ENCODE measurements at places on chromosomes 6 and 20.

- no peak for DNase-seq
These were observed 17.5 kb upstream of the KCNK16 start for GRCh38 chr6:39339868-39340550.

DNA sequence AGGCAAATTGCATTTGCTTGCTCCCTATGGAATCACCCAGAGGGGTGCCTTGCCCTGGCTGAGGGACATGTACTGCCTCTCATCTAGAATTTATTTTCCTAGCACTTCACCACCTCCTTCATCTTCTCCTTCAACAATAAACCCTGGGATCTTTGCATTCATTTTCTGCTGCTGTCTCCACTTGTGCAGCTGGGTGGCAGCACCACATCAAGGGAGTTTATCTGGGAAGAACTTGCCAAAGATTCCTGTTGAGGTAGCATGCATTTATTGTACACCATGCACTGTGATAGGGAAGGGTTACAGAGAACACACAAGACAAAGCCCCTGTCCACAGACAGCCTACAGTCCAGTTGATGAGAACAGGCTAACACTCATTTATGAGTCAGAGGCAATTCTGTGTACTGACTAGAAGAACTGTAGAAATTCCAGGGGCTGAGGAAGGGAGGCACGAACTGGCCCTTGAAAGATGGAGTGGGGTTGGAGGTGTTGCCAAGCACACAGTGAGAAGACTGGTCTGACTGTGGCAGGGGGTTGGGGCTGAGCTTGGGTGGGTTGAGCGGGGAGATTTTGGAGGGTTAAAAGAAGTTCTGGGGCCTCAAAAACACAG, 17.5 kb downstream of the C20orf173 start:
- peak; percentile 15 for DNase-seq

DNA sequence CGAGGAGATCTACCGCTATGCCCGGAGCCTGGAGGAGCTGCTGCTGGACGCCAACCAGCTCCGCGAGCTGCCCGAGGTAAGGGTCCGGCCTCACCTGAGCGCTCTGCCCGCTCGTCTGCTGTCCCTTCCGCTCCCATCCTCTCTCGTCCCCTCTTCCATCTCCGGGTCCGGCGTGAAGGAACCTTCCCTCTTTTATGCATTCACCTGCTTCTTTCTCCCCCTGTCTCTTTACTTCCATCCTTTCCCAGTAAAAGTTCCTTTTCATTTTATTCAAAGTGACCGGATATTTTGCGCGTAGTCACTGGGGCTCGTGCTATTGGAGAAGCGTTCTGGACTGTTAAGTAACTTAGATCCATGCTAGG, 516 bp downstream of the LRRC1 start:
- DNase-seq = no peak

DNA sequence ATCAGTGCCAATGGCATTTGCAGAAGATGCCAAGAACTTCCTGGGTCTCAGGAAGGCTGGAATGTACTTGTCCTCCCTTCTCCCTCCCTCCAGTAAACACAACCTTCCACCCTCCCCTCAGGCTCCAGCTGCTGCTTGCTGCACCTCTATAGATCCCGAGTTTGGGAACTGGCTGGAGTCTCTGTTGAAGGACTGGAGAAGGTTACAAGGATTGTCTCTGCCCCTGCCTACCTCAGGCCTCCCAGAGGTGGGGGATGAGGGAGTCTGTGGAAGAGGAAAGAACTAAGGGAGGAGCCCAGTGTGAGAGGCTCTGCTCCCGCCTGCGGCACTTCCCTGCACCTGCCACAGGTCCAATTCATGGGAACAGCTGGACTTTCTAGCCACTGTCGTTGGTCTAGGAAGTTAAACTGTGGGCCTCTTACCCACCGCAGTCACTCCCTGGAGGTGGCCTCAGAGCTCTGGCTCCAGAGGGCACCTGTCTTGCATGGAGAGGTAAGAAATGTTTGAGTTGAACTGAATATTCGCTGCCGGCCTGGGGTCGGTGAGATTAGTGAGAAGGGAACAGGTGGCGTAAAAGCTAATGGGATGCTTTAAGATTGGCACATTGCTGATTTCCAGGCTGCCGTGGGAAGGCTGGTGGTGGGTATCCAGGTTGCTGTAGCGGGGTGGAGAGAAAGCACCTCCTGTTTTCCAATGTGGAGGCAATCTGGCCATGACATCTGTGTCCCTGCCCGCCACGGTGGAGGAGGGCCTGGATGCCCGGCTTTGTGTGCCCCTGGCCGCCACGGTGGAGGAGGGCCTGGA, 54.3 kb downstream of the PPP1R14C start:
- DNase-seq = no peak

DNA sequence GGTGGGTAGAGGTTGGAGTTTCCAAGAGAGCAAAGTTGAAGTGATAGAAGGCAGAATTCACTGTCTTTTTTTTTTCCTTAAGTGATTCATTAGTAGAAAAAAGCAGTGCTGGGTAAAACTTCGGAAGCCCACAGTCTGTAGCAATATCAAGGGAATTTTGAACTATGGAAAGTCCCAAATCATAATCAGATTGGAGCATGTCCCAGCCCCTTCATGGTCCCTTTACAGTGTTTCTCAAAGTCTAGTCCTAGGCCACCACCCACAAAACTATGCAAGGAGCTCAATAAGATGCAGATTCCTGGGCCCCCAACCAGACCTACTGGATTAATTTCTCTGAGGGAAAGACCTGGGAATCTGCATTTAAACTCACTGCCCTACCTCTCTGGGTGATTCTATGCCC, 22.6 kb downstream of the NEDD9 start:
- no peak for DNase-seq

DNA sequence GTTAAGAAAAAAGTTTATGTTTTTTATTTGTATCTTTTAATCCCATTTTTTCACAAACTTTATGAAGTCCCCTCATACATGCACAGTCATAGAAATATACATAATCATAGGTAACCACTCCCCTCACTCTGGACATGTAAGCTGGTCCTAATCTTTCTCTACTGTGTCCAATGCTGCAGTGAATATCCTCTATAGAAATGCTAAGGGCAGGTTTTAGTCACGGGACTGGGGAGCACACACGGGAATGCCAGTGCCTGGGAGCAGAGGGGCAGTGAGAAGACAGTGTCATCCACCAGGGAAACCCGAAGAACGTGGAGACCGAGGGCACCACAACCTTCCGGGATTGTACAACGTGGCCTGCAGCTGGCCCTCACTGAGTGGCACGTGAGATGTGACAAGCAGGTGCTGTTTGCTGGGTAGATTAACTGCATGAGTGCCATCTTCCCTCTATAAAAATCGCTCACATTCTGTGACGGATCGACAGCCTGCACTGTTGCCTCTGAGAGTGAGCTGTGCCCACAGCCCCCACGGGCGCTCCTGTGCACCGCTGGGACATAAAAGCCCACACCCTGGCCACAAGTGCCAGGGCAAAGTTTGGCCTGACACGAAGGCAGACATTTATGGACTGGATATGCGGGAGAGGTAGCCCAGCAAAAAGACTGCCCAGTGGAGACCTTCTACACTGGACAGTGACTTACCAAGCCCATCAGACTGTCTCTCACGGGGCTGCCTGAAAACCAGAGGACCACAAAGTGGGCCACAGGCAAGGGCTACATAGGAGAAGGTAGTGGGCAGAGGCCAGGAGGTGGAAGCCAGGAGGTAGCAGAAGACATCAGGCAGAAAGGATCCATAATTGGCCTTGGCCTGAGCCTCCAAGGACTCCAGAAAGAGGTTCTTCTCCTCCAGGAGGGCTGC, 63.2 kb downstream of the FGD2 start:
- DNase-seq = no peak

GRCh38 chr6:112279031-112279935, 24.9 kb upstream of the LAMA4 start:
- no peak for DNase-seq

- no peak for DNase-seq
These were observed 107.0 kb downstream of the ERMARD start for GRCh38 chr6:169858293-169858934.

DNA sequence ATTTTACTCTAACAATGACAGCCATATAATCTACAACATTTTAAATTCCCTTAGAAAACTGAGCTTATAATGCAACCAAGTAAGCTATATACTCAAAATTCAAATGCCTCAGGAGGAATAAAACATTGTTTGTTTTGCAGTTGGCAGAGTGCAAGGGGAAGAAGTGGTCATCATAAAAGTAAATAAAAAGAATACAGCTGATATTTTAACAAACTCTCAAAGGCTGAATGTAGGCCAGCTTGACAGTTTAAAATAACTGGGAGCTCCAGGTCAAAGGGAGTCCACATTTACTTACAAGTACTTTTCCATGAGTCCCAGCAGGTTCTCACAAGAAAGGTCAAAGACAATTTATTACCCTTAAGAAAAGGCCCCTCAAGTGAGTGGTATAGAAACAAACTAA, 589.8 kb downstream of the BCKDHB start:
- no peak for DNase-seq

DNA sequence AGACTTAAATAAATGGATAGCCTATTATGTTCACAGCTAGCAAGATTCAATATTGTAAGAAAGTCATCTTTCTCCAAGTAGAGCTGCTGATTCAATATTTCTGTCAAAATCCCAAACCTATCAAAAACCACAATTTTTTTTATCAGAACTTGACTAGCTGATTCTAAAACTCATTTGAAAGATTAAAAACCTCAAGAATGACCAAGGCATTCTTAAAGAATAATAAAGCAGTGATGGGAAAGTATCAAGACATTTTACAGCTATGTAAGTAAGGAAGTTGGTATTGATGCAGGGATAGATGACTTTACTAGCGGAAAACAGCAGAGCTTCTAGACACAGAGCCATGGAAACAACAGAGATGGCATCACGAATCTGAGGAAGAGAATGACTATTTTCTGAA, 64.7 kb downstream of the SAMD3 start:
- DNase-seq = no peak

GRCh38 chr6:5425267-5425666, 164.0 kb downstream of the FARS2 start:
- DNase-seq = no peak

DNA sequence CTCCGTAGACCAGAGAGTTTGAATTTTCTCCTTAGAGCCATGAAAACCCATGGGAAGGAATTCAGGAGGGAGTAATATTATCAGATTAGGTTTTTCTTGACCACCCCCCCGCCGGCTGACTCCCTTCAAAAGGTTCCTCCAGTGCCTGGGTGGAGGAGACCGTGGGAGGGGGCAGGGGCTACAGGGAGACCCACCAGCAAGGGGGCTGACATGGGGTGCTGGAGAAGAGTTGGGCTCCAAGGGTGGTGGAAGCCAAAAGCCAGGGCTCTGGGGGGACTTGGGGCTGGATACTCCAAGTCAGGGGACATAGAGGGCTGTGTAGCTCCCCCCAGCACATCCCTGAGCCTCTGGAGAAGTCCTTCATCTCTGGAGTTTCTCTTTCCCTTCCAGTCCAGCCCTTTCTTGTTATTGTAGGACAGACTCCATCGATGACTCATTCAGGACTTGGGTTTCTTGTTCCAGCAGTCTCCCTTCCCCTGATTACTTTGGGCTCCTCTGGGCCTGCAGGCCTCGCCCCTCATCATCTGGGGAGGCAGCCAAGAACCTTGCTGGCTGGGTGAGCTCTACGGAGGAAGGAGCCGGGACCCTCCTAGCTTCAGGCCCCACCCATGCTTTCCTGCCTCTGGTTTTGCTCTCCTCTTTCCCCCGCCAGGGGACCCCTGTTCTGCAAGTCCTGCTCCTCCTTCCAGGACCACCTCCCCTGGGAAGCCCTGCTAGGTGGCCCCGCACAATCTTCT, 10.5 kb upstream of the KIAA1755 start:
- DNase-seq = no peak

DNA sequence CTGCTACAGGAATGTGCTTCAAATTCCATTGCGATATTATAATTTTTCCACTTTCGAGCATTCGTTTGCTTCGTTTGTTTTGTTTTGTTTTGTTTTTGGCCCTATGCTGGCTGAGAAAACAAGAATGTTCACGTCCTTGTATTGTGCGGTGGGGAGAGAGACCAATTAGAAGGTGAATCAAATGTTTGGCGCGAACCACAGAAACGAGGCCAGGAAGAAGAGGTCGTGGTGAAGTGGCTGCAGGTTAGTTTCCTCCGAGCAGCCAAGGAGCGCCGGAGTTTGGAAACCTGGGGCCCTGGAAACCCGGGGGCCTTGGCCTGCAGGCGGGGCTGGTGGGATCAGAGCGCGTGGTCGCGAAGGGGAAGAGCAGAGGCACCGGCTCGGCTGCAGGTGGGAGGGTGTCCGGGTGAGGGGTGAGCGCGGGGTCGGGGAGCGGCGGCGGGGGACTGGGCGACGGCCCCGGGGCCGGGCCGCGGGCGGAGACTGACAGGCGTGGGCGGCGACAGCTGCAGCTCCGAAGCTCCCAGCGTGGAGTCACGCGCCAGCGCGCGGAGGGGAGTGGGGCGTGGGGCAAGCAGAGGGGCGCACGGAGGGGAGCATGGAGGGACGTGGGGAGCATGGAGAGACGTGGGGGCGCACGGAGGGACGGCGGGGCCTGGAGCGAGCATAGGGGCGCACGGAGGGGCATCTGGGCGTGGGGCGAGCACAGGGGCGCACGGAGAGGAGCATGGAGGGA, 141.5 kb upstream of the PDE10A start:
- no peak for DNase-seq

GRCh38 chr6:79808921-79809320, 138.4 kb downstream of the ELOVL4 start:
- DNase-seq = peak; percentile 6

GRCh38 chr6:34237316-34237721, 646 bp downstream of the HMGA1 start:
- no peak for DNase-seq

DNA sequence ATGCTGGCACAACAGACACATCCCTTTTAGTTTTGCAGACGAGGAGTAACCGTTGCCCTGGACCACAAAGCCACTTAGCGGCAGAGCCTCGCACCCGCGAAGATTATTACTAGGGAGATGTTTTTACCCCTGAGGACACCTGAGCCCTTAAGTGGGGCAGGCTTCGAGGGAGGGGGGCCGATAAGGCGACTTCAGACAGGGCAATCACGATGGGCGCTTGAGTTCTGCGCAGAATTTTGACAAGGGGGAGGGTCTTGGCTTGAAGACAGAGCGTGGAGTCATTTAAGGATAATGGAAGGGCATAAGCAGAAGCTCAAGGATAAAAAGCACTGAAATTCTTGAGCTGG, 650 bp upstream of the TTK start:
- no peak for DNase-seq

GRCh38 chr6:100913400-100914276, 32.5 kb upstream of the ASCC3 start:
- no peak for DNase-seq

DNA sequence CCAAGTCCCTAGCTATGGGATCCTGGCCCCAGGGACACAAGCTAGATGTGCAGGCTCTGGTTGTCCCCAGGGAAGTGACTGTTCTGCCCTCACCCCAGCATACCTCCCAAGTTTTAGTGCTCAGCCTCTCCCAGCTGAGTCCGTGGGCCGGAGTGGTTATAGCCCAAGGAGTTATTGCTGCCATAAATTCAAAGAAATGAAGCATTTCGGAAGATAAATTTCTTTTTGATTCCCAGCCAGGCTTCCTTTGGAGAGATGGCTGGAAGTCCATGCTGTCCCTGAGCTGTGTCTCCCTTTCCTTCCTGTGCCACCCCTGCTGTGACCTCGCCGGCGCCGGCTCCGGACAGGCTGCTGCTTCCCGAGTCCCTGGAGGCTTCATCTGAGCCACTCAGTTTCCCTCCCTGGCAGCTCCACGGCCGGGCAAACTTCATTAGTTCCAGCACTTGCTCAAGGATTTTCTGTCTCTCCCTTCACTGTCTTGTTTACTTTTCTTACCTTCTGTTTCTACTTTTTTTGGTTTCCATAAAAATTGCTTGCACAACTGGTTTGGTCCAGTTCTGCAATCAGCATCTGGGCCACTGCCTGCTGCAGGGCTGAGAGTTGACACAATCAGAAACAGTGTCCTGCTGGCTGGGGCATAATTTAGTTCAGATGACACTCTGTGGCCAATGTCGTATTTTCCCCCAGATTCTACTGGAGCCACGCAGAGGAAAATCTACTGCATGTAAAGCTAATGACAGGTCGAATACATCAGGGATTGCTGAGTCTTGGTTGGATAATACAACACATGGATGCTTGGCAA, 225.5 kb downstream of the SYNDIG1 start:
- no peak for DNase-seq

Measured in NCI-H1930 (cell line).